ENCODE measurements at places on chromosomes 11 and 22.

DNA sequence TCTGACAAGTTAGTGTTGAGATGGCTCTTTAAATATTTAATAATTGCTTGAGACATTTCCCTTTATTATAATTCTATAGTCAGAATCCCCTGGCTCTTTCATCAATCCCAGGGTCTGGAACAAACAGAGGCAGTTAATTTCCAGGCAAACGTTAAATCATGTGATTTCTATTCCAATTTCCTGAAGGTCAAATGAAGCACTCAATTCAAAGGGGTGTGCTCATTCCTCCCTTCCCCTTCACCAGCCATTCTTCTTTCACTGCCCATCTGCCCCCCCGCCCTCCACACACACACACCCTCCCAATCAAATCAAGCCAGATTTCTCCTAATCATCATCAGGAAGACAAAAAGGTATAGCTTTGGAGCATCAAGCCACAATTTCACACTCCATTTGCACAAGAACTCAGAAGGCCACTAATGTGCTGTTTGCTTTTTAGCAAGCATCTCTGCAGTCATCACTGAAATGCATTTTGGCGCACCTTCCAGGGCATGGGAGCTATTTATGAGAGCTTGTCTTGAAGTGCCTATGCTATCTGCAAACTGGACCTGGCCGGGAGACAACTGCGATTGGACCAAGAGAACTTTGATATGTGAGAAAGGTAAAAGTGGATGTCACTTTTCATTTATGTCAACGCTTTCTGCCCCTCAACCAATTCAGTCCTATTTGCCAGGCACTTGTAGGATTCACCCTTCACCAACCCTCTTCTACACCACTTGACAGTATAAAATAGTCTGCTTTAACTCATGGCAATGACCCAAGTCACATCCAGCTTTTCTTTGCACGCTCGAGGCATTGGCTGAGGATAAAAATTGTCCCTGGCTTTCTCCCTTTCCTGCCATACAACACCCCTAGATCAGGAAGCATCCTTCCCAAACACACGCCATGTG lies 315.1 kb upstream of the API5 start:
- DNase-seq: no peak

GRCh38 chr22:26321469-26321913 lies 107.6 kb upstream of the ASPHD2 start:
- DNase-seq: no peak

DNA sequence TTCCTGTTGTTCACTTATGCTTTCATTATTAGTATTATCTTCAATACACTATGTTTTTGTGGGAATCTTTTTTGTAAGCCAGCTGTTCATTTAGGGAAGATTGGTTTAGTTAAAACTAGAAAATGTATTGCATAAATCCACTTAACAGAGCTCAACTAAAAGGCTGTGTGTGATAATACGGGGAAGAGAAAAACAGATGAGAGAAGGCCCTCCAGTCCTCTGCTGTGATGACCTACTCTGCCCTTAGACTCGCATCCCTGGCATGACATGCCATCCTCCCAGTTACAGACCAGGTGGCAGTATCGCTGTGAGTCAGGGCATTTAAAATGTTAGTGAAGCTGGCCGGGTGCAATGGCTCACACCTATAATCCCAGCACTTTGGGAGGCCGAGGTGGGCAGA lies 173.4 kb upstream of the TTC12 start:
- no peak for DNase-seq

GRCh38 chr22:46714550-46714949 lies 23.5 kb downstream of the CERK start:
- DNase-seq: no peak

GRCh38 chr11:99548264-99548663 lies 527.5 kb downstream of the CNTN5 start:
- DNase-seq: no peak

GRCh38 chr22:38461057-38461413 lies 6.0 kb upstream of the KCNJ4 start:
- no peak for DNase-seq

DNA sequence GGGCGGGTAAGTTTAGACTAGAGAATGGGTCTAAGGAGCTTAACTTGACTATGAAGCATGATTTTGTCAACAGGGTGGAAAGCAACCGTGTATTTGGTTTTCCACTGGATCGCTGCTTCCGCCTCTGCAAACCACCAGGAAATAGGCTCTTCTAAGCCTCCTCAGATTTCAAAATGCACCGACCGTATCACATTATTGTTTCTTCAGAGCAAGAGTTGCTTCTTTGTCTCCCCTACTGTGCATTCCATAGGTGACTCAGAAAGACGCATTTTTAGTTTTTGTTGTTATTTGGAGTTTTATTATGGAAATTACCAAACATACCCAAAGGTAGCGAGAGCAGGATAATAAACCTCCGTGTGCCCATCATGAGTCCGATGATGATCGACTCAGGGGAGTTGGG lies 64.3 kb upstream of the RASD2 start:
- no peak for DNase-seq

DNA sequence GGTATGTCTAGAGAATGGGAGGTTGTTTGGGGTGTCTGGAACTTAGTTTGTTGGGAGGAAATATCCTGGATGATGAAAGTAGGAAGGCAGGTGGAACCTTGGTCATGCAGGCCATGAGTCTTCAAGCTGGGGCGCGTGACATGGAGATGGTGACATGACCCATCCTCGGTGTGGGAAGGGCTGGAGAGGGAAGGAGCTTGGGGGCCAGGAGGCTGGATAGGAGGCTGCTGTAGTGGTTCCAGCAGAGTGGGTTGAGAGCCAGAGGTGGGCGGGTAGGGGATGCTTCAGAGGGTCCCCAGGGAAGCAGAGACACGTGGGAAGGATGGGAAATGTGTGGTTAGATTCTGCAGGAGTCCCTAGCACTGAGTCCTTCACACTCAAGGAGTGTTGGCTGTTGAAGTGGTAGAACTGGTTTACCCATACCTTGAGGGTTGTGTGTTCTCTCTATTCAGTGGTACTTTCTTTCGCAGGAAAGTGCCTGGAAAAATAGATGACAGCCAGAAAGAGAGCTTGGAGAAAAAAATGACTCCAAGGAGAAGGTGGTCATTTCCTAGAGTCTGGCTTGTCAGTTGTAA lies 56.8 kb downstream of the LDLRAD3 start:
- no peak for DNase-seq

DNA sequence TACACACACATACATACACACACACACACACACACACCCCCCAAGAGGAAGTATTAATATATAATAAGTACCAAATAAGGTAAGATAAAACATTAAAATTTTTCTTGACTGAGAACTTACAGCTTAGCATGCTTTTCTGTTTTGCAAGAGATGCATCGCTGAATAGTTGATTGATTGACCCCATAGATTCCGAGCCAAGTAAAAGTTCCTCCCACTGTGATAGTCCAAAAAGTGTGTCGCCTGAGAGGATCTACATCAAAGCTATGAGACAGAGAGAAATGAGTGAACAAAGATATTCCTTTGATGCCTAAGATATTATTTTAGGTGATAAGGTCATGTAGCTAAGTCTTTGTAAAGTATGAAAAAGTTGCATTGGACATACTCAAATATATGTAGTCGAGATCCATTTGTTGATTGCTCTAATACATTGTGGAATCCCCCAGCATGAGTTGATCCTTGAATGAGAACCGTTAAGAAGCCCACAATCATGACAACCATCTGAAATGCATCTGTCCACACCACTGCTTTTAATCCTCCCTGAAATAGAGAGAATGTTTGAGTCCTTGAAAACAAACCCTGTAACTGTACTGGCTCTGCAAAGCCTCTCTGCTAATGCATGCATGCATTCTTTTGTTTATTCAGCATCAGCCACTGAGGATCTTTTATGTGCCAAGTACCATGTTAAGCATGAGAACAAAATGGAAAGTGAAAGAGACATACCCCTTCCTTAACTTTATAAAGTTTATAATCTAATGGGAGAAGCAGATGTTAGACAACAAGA lies 18.3 kb downstream of the SLC5A12 start:
- DNase-seq: no peak

- DNase-seq: no peak
Measured at GRCh38 chr11:120270386-120270785, 30.4 kb downstream of the POU2F3 start.

GRCh38 chr22:23072911-23073491 lies 2.7 kb downstream of the GNAZ start:
- peak; percentile 45 for DNase-seq

- no peak for DNase-seq
Measured at GRCh38 chr11:110433393-110434333, 3.9 kb downstream of the FDX1 start.

- no peak for DNase-seq
Measured at GRCh38 chr22:40203572-40203971, 25.8 kb downstream of the TNRC6B start.

DNA sequence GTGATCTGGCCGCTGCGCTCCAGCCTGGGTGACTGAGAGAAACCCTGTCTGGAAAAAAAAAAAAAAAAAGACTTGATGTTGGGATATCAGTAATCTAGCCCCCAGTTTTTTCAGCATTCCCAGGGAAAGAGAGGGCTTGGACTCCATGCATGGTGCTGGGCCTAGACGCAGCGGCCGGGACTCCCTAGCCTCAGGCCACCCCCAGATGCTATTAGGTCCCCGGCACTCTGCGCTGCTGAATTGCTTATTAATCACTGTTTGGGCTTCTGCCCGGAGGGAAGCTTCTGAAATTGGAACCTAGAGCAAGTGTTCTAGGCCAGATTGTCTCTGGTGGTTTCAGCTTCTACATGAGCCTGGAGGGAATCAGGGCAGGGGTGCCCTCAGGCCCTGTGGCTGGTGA lies 39.0 kb downstream of the SLCO2B1 start:
- DNase-seq: peak; percentile 22

DNA sequence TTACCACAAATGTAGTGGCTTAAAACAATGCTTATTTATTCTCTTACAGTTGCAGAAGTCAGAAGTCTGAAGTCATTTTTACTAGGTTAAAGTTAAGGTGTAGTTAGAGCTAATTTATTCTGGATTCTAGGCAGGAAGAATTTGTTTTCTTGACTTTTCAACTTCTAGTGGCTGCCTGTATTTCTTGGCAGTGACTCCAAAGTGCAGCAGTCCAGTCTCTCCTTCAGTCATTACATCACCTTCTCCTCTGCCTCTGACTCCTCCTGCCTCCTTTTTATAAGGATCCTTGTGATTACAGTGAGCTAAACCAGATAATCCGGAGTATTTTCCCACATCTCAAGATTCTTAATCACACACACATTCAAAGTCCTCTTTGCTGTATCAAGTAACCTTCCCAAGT lies 581.4 kb downstream of the KCNA4 start:
- DNase-seq: no peak

GRCh38 chr22:44823396-44823795 lies 71.0 kb downstream of the ARHGAP8 start:
- DNase-seq: no peak

DNA sequence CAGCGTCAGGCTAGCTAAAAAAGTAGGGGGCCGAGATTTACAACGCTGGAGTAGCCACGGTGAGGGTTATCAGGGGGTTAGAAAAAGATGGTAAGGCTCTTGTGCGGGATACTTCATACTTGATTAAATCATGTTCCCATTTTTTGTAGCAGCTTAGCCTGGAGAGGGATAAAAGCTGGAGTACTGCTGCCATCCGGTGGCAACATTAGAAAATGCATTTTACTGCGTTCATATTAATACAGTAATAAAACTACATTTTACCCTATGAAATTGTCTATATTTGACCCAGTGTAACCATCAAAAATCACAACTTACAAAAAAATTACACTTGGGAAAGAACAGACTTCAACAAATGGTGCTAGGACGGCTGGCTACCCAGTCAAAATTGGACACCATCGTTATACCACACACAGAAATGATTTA lies 17.3 kb downstream of the RPUSD4 start:
- DNase-seq: peak; percentile 66

DNA sequence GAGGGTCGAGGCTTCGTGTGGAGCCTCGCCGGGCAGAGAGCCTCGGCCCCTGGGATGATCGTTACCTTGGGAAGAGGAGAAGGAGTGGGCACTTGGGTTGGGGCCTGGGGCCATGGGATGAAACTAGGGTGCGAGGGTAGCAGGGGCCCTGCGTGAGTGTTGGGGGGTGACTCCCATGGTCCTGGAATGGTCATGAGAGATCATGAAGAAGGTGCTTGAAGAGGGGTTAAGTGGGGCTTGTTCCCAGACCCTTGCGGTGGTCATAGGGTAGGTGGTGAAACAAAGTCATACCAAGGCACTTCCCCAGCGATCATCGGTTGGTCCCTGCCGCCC lies 284 bp downstream of the CCS start:
- DNase-seq: no peak

GRCh38 chr11:126522152-126522551 lies 166.7 kb downstream of the ST3GAL4 start:
- DNase-seq: no peak

GRCh38 chr11:20854215-20854955 lies 185.0 kb downstream of the NELL1 start:
- no peak for DNase-seq

- DNase-seq: no peak
Measured at GRCh38 chr22:46373921-46374662, 38.6 kb downstream of the TRMU start.

DNA sequence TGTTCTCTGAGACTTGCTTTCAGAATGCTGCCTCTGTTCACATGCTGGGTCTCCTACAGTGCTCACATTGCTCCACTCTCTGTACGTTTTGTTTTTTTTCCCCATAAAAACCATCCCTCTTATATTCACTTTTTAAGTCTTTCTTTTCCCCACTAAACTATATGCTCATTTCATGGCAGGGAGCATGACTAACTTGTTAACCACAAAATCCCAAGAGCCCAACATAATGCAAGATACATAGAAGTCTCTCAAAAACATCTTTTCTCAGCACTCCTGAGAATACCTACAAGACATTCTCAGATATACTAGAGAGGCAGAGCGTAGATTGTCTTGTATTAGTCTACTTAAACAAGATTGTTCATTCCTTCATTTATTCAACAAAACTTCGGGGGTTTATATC lies 73.3 kb downstream of the FAM76B start:
- DNase-seq: no peak

DNA sequence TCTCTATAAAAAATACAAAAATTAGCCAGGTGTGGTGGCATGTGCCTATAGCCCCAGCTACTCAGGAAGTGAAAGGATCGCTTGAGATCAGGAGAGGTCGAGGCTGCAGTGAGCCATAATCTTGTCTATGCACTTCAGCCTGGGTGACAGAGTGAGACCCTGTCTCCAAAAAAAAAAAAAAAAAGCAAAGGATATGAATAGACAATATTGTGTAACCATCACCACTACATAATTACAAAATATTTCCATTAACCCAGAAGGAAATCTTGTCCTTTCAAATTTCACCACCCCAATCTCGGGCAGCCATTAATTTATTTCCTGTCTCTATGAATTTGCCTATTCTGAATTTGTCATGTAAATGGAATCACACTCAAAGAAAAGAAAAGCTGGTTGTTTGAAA lies 21.2 kb downstream of the RSF1 start:
- DNase-seq: no peak

DNA sequence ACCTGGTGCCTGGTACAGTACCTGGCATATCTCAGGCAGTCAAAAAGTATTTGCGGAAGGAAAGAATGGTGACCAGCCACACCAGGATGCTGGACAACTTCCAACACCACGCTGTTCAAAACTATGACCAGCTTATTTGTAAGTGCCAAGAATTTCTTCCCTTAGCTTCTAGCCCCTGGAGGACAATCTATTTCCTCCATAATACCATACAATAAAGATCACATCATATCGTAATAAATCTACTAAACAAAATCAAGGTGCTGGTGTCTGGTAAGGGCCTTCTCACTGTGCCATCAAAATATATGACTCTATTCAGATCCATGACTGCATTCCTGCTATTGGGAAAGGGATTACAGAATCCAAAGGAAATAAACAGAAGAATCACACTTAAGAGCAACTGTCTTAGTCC lies 51.5 kb downstream of the ALG9 start:
- no peak for DNase-seq

- peak; percentile 43 for DNase-seq
Measured at GRCh38 chr11:65859812-65860277, 388 bp upstream of the MUS81 start.

All from tibial artery (tissue), 4 donors.